ENCODE measurements at places on chromosomes 3 and 15.

- no peak for DNase-seq
These were observed 17.2 kb downstream of the CASR start for GRCh38 chr3:122200661-122201060.

- DNase-seq: no peak
These were observed 40.1 kb downstream of the FBXO22 start for GRCh38 chr15:75943713-75944215.

GRCh38 chr15:90400005-90400758 is 12.1 kb downstream of the IQGAP1 start:
- no peak for DNase-seq

DNA sequence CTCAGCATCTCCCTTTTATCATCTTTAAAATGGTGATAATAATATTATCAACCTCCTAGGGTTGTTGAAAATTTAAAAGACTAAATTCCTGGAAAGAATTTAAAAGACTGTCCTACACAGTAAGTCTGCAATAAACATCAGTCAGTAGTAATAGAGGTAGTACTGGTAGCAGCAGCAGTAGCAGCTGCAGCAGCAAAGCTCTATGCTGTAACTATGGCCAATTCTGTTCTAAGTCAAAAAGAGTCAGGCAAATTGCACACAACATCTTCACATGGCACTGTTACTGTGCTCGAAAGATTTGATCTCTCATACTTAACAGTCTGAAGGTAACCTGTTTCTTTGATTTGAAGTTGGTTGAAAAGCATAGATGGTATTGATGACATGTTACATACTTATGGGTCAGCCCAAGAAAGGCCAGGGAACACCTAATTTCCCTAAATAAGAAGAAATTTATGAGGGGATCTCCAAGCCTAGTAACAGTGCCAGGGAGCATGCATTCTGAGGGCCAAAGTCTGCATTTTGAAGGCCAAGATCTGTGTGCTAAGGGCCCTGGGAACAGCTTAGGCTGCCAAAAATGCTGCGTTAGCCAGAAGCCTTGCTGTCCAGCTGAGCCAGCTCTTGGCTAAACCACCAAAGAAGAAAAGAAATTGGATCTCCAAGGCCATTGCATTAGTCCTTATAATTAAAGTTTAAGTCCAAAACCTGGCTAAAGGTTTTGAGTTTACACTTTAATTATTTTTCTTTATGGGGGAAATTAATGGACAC is 68.2 kb downstream of the SIDT1 start:
- no peak for DNase-seq
